Glutamatergic neuron (in vitro differentiated cells): ENCODE measurements at places on chromosomes 2 and 18. TPM values are rescaled to one million over a fixed set of nuclear protein-coding genes. Genes with fewer than 3 reads are reported as not detected.
A peak's percentile ranks its signal among the peaks of the same experiment; 100 is the strongest.

GRCh38 chr2:105038383-105039061 is 653 bp downstream of the MRPS9 start:
- no peak for DNase-seq

DNA sequence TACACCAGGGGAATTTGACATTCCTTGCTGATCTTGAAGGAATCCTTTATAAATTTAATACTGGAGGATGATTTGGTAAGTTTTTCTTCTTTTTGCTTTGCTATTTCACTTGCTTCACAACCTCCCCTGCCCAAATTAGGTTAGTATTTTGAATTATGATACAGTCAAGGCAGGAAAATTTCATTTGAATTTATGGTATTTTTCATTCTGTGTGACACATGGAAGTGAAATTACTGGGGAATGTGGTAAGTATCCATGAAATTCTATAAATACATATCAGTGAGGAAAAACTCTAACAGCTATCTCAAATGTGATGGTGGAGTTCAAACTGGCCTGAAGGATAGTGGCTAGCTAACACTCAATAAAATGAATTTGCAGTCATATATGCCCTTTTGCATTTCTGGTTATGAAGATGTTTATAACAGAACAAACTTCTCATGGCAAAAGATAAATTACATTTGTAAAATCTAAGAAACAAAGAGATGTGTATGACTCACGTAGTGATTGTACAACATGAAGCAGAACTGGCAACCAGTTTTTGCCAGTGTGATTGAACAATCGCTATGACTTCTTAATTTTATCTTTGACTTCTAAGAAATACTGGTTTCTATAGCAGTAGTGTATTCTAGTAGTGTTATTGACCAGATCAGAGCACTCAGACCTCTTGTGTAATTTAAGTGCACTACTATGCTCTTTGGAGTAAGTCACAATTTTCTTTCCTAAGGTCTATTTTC is 152.6 kb downstream of the IKZF2 start:
- no peak for DNase-seq

DNA sequence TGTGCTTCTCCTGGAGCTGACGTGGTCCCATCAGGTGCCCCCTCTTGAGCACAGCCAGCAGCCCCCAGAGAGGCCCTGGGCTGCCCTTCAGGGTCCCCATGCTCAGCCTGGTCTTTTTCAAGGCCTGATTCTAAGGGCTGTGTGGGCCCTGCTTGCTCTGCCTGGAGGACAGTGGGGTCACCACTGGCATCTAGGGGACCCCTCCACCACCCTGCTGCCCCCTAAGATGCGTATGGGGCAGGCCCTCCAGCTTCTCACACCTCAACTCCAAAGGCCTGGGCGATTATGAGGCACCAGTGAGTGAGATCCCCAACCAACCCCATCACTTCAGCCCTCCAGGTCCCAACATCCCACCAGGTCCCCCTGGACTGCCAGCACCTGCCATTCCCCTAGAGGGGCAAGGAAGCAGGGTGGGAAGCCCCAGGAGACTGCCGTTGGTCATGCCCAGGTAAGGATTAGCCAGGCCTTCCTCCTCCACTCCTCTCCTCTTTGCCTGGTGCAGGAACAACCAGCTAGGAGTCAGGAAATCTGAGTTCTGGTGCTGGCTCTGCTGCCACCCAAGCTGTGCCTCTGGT is 114.4 kb downstream of the SMAD7 start:
- peak; percentile 15 for DNase-seq

- no peak for DNase-seq
These were observed 7.0 kb downstream of the GCFC2 start for GRCh38 chr2:75703589-75704287.

DNA sequence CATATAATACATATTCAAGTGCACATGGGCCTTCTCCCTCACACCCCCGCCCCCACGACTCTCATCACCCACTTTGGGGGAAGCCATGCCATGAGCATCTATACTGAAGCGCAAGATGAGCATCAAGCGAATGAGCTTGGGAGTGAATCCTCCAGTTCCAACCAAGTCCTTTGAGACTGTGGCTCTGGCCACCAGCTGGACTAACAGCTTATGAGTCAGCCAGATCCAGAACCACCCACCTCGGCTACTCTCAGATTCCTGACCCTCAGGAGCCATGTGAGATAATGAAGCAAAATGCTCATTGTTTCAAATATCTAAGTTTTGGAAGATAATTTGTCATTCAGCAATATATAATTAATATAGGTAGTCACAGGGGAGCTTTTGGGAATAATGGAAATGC is 22.2 kb upstream of the IL1RL1 start:
- peak; percentile 21 for DNase-seq

- DNase-seq = no peak
These were observed 20.0 kb downstream of the EMX1 start for GRCh38 chr2:72937356-72937669.

DNA sequence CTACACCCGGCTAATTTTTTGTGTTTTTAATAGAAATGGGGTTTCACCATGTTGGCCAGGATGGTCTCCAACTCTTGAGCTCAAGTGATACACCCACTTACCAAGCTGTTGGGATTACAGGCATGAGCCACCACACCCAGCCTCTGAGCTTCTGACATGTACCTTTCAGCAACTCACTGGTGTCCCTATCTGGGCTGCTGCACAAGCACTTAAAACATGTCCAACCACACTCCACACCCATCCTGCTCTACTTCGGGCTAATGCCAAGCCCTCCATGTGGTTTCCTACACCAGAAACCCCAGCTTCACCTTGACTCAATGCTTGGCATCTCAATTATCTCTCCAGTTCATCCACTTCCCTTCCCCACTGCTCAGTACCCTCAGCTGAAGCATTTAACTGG is 22.4 kb upstream of the ARMC9 start:
- DNase-seq = no peak

DNA sequence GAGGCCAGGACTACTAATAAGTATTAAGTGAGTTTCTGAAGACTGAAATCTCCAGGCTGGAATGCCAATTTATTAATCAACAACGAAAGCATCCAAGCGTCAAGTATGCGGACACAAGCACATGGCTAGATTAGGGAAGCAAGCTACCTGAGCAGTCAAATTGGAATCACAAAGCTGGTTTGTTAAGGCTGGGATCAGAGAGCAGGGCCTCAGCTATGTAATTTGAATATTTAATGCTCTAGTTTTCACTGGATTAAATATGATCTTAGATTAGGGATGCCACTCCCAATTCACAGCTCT is 5.7 kb downstream of the CCL20 start:
- no peak for DNase-seq

DNA sequence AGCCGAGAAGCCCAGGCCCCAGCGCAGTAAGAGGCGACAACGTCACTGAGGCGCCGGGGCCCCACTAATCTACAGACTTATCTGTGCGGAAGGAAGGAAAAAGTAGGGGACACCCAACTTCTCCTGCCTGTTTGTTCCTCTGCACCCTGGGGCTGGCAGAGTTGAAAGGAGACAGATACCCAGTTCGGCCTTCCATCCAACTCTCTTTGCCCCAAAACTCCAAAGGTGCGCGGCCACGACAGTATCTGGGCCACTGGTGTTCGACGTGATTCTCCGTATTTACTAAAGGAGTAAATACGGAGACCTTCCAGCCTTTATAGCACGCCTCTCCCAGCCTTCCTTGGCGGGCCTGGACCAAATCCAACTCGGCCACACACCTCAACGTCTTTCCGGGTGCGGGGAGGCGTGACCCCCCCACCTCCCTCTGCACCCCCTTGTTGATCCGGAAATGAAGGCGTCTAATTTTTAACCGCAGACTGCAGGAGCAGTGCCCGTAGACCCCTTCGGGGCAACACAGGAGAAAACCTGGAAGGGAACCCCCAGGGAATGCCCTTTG is 1.6 kb downstream of the SMAD7 start:
- no peak for DNase-seq

- peak; percentile 28 for DNase-seq
These were observed 32.3 kb downstream of the GPC1 start for GRCh38 chr2:240467659-240468302.

DNA sequence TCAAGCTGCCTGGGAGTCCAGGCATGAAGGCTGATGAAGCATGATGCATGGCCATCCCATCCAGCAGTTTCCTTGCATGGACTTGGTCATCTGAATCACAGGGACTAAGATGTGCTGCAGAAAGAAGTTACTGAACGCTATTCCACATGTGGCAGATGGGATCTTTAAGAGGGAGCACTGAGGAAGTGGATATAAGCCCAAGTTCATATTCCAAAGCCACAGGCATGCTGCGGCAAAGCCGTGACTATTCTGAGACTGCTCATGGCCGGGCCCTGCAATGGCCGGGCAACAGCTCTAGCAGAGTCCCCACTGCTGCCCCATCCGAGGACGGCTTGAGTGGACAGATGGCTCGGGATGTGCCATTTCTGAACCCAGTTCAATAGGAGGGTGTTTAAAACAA is 61.5 kb downstream of the STPG4 start:
- no peak for DNase-seq

- no peak for DNase-seq
These were observed 20.5 kb upstream of the RPL37A start for GRCh38 chr2:216478151-216478550.

GRCh38 chr18:58069721-58070292 is 25.8 kb downstream of the NEDD4L start:
- DNase-seq = no peak

DNA sequence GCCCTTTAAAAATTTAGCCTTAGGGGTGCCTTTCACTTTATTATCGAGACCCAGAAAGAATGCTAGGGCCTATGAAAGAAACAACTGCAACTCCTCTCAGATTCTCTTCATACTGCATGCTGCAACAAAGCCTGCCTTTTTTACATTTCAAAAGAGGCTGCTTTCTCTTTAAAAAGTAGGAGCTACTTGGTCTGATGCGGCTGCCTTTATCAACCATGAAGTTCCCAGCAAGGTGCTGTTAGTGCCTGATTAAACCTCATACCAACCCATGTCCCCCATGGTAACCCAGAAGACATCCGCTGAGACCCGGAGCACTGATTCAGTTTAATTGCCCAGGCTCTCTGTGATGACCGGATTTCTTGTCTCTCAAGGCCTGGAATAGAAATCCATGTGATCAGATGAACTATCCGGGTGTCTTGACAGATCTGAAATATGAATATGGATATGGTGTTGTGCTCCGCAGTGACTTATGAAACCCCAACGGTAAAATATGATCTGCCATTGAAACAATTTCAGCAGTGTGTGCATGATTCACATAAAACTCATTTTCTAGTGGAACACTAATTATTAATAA is 368.3 kb downstream of the ZNF521 start:
- DNase-seq = no peak

- peak; percentile 73 for DNase-seq
These were observed 72.3 kb downstream of the FMNL2 start for GRCh38 chr2:152407204-152407721.

YIPF4 gene
- 50.2 TPM for total RNA-seq

MOCOS gene
- total RNA-seq = 1.3 TPM

FRZB gene
- total RNA-seq = 2.2 TPM

ENOSF1 gene
- 9.7 TPM for total RNA-seq

FOXD4L1 gene
- total RNA-seq = 0.44 TPM

HOXD8 gene
- total RNA-seq = 0.27 TPM
